Activated T-helper 9 cell treated with anti-CD3 and anti-CD28 coated beads, Interleukin-2, amount 50 U/mL, for 16 hours (primary cell): ENCODE measurements at places on chromosomes 6 and 20.

- no peak for DNase-seq
These were observed 30.4 kb upstream of the PI16 start for GRCh38 chr6:36924131-36924530.

- DNase-seq, result no peak
These were observed 83.0 kb downstream of the MAP3K4 start for GRCh38 chr6:161074496-161075121.

DNA sequence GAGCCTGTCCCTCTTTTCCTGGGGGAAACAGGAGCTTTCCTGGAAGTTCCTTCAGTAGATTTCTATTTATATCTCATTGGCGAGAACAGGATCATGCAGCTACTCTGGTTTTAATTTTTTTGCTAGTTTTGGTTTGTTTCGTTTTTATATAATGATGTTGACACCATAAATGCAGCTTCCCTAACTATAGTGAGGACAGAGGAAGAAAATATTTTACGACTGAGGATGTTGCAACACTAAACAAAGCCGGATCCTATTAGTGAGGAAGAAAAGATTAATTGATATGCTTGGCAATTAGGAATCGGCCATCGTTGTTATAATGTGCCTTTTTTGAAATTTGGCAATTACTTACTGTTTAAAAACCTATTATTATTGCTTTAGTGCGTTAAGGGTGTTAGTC is 16.6 kb downstream of the KDM1B start:
- DNase-seq, result no peak

- DNase-seq, result no peak
These were observed 57.9 kb upstream of the AKAP12 start for GRCh38 chr6:151181706-151182363.

- no peak for DNase-seq
These were observed 51.8 kb downstream of the RRBP1 start for GRCh38 chr20:17630151-17630805.

- DNase-seq, result no peak
These were observed 38.8 kb upstream of the PKHD1 start for GRCh38 chr6:52126231-52126630.

- no peak for DNase-seq
These were observed 132.7 kb upstream of the TCF21 start for GRCh38 chr6:133756078-133756695.

- DNase-seq, result no peak
These were observed 237.1 kb downstream of the ANKRD60 start for GRCh38 chr20:57991211-57991881.

GRCh38 chr20:63967330-63968135 is 2.2 kb downstream of the ZNF512B start:
- DNase-seq, result no peak

GRCh38 chr6:77656999-77657764 is 4.3 kb downstream of the MEI4 start:
- no peak for DNase-seq

- no peak for DNase-seq
These were observed 511 bp upstream of the SLC35B2 start for GRCh38 chr6:44257753-44258324.

DNA sequence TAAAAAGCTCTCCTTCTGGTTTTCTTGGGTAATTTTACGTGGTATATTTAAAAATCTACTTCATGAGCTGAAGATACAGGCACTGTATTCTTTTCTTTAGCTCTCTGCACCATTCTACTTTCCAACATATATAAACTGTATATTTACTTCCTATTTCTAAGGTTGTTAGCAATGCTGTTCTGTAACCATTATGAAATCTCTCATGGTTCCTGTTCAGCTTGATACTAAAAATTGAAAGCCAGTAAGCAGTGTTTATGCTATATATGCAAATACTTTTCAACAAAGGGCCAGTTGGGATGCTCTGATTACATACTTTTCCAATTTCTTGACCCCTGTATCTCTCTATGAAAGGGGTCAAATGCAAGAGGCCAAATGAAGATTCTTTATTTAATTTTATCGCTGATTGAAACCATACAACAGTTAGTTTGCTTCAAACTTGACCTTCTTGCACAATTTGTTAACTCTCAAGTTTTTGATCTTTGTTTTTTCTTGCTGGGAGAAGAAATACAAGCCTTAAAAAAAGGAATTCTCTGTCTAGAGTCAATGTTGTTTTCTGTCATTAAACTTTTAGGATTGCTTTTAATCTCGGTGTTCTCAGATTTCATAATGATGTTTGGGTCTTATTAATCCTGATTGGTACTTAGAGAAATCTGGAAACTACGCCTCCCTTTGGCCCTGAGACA is 223.2 kb downstream of the PRL start:
- DNase-seq, result no peak

GRCh38 chr20:48180024-48180423 is 394.7 kb upstream of the SULF2 start:
- no peak for DNase-seq

DNA sequence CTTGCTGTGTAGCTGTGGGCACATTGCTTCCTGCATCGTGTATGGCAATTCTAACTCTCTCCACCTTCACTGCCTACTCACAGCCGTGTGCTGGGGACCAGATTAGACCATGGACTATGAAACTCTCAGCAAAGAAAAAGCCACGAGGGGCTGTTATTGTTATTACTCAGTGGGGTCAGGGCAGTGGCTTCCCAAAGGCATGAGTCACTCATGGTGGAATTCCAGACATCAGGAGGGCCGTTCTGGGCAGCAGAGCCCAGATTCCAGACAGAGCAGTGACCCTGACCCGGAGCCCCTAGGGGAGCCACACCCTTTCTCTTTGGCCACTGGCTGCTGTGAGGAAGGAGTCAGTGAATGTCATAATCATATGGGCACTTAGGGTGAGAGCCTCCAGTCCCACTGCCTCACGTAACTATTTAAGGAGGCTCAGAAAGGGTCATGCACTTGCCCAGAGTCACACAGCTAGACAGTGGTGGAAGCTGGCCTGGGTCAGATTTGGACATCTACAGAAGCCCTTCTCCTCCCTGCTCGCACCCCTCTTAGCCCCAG is 22.2 kb upstream of the CCN5 start:
- DNase-seq, result no peak

DNA sequence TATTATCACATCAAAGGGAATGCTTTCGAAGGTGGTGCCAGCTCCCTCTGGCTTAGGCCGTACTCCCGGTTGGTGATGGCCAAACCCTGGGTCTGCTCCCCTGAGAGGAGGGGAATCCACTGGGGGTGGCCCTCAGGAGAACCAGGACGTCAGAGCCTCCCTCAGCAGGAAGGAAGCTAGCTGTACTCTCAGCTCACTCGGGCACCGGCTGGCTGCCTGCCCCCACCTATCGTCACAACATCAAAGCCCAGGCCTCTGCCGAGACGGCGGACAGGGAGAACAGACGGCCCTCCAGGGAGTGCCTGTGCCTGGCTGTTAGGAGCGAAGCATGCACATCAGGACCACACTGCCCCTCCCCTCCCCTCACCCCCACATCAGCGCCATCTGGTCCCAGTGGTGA is 9.2 kb upstream of the PGC start:
- DNase-seq, result no peak

DNA sequence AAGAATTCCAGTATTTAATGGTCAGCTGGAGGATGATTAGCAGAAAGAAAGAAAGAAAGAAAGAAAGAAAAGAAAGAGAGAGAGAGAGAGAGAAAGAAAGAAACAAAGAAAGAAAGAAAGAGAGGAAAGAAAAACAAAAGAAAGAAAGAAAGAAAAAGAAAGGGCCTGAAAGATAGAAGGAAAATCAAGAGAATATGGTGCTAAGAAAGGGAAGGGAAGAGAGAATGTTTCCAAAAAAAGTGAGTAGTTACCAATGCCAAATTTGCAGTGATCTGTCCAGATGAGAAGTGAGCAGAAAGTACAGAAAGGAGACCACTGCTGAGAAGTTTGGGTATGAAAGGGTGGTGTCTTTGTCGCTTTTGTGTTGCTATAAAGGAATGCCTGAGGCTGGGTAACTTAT is 26.6 kb downstream of the SLC17A4 start:
- DNase-seq, result no peak

GRCh38 chr20:63062188-63063140 is 55.7 kb upstream of the BHLHE23 start:
- DNase-seq, result no peak

- no peak for DNase-seq
These were observed 829.3 kb upstream of the FLRT3 start for GRCh38 chr20:15166744-15167143.

- DNase-seq, result no peak
These were observed 128.0 kb upstream of the NT5E start for GRCh38 chr6:85321906-85322305.

- DNase-seq, result no peak
These were observed 36.6 kb downstream of the EZR start for GRCh38 chr6:158782432-158783166.

GRCh38 chr6:111980143-111980542 is 73.8 kb upstream of the CCN6 start:
- no peak for DNase-seq

DNA sequence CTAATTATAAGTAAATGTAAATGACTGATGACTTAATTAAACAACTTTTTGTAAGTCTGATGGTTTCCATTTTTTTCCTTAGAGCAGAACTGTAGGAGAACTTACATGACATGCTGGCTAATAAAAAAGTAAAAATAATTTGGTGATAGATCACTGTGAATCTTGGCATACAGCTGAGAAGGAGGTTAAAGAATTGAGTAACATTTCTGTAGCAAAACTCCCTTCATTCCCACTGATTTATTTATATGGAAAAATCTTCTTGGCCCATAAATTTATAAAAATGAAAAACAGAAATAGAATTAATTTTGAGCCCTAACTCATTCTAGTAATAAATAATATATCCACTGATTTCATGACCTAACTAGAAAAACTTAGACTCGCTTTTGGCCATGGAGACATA is 48.1 kb downstream of the SLC22A3 start:
- DNase-seq, result no peak

- peak; percentile 45 for DNase-seq
These were observed 1.3 kb downstream of the SRF start for GRCh38 chr6:43172104-43173007.

- DNase-seq, result no peak
These were observed 109.1 kb upstream of the ENPP5 start for GRCh38 chr6:46279874-46280273.

DNA sequence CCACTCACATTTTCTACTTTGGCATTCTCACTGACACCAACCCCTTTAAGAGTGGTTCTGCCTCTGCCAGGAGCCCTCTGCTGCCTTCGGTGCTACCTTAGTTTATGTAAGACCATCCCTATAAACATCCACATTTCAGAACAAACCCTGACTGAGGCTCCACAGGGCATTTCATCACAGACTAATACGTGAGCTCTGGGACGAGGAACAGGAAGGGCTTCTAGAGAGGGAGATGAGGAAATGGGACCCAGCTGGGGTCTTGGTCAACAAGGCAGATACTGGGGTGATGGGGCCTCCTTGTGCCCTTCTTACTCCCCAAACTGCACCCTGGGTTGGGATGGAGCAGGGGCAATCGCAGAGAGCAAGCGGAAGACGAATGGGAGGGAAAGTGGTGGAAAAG is 86.5 kb upstream of the FYN start:
- DNase-seq, result no peak

DNA sequence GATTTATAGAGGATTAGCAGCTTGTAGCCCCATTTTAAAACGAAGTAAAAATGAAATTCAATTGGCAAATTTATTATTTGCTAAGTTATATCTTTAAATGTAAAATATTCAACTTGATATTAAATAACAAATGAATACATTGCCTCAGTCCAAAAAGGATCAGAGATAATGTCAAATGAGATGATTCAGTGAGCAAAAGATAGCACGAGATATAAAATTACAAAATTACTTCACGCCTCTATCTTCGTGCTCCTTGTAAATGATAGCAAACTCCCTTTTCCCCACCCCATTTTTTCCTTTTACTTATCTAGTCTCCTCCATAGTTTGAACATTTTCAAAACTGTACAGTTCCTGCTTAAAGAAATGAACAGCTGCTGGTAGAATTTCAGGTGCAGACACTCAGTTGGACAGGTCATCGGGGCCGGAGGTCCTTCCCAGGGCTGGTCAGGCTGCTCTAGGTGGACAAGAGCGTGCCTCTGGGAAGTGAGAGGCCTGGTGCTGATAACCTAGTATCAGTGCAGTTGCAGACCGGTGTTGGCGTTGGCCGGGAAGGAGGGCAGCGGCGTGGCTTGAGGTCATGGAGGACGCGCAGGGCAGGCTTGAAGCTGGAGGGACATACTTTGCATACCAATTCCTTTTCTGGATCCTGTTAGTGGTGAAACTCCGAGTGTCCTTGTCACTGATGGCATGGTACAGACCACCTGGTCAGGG is 83.9 kb downstream of the CDC5L start:
- no peak for DNase-seq

DNA sequence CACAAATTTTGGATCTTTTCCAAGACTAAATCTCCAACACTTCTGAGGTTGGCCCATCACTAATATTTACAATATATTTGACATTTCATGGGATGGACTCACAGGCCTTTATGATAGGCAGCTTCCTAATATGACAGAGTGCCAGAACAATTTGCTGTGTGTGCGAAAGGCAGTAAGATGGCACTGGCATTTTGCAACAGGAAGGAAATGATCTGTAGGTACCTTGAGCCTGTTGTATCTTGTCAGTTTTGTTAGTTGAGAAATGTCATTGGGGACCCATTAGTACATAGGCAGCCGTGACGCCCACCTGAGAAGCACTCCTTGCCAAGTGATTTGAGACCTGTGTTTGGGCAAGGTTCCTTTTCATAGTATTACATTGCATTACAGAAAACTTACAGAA is 153.4 kb upstream of the HEY2 start:
- DNase-seq, result no peak

DNA sequence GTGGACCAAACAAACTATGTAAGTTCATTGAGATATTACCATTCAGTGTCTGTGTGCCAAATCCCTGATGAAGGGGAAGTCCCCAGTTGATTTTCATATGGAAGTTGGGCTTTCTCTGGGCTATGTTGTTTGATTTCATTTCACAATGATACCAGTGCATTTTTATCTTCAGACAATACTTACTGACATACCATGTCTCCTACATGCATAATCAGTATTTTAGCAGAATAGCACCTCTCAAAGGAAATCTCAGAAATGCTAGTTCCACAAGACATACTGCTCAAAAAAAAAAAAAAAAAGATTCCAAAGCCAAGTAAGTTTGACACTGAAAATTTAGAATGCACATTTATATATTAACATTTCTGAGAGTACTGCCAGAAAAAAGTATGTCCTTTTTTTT is 168.8 kb upstream of the RNF217 start:
- no peak for DNase-seq

DNA sequence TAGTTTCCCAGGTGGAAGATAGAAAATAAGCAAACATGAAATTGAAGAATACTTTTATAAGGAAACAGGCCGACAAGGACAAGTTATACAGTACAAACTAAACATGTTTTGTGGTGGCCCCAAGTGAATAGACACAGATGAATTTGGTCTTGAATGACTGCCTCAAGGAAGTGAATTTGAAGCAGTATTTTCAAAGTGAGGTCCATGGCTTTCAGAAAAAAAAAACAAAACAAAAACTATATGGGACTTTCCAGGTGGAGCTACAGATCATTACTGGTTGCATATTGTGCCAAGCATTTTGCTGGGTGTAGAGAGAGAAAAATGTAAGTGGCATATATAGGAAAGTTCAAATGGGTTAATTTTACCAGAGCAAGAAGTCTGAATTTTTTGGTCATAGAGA is 68.8 kb downstream of the CYB5R4 start:
- DNase-seq, result no peak

DNA sequence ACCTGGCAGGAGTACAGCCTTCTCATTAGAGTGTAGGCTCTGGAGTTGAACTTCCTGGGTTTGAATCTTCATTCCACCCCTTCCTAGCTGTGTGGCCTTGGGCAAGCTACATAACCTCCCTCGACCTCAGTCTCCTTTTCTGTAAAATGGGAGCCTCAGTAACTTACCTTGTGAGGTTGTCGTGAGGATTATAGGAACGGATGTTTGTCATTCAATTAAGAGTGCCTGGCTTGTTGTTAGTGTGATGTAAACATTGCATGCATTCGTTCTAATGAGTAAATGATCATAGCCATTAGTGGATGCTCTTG is 45.2 kb downstream of the TOX2 start:
- DNase-seq, result no peak
